Esophagus mucosa (tissue), 1 donor: ENCODE measurements at places on chromosomes 11 and 22. TPM values are rescaled to one million over a fixed set of nuclear protein-coding genes. Genes with fewer than 3 reads are reported as not detected.

Gene RPS13
- 952 TPM for total RNA-seq

- ATAC-seq: no peak
Measured at GRCh38 chr22:20025401-20026203, 4.7 kb downstream of the TANGO2 start.

- peak; percentile 26 for ATAC-seq
Measured at GRCh38 chr11:67523556-67524479, 572 bp upstream of the CABP2 start.

GRCh38 chr11:124085997-124086846 is 29.0 kb upstream of the VWA5A start:
- ATAC-seq: no peak
